ENCODE measurements at places on chromosomes 6 and 20. TPM values are rescaled to one million over a fixed set of nuclear protein-coding genes. Genes with fewer than 3 reads are reported as not detected.

DNA sequence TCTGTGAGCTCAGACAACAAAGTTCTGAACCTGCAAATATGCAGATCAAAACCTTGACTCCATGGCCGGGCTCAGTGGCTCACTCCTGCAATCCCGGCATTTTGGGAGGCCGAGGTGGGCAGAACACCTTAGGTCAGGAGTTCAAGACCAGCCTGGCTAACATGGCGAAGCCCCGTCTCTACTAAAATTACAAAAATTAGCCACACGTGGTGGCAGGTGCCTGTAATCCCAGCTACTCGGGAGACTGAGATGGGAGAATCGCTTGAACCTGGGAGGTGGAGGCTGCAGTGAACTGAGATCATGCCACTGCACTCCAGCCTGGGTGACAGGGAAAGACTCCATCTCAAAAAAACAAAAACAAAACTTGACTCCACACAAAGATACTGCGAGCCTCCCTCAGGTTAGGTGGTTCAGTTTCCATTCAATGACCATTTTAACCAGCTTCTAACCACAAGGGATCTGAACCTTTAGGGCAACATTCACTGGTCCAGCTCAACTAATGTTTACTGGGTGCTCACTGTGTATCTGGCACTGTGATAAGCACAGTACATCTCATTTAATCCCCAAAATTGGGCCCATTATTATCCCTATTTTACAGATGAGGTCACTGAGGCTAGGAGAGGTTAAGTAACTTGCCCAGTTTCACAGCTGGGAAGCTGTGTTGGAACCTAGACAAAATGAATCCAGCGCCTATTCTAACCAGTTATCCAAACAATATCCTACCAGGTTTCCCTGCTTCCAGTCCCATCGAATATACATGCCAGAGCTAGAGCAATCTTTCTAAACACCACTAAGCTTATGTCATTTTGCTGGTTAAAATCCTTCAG, 1.8 kb downstream of the SNRPB start:
- H3K27ac ChIP-seq = peak overlapping the region; percentile 94
- H3K4me1 ChIP-seq = peaks cover 23% of the 10 kb centered on the region
- peak overlapping the region; percentile 96 for H3K4me3 ChIP-seq

The OXT gene
- not detected for total RNA-seq

The RNF144B gene
- total RNA-seq = 5.8 TPM

DNA sequence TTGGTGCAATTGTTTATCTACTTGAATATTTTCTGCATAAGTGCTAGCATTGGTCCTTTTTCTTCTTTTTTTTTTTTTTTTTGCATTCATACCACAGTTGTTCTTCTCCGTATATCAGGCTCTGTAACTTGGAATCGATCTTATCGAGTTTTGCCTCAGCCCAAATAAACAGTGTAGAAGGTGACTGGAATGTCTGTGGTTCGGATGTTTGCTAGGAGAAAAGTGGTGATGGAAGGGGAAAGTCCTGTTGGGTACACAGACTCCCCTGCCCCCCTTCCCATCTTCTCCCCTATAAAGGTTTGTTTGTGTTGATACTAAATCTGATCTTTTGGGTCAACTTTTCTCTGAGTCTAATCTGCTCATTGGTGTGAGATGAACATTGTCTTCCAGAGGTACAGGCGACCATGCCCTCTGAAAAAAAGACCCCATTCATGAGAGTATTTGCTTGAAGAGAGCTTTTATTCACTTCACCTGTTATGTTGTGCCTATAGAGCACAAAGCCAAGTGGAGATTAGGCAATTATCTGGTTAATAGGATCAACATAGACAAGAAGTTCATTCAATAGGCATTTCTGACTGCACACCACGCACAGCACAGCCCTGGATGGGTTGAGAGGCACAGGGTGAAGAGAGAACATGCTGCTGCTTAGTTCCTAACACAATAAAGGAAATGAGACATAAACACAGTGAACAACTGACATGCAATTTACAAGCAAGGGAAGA, 620.0 kb downstream of the PKHD1 start:
- no peak overlapping the region for H3K27ac ChIP-seq
- no peak overlapping the region for H3K4me3 ChIP-seq
- no peaks in the 10 kb centered on the region for H3K36me3 ChIP-seq
- no peaks in the 10 kb centered on the region for H3K27me3 ChIP-seq

DNA sequence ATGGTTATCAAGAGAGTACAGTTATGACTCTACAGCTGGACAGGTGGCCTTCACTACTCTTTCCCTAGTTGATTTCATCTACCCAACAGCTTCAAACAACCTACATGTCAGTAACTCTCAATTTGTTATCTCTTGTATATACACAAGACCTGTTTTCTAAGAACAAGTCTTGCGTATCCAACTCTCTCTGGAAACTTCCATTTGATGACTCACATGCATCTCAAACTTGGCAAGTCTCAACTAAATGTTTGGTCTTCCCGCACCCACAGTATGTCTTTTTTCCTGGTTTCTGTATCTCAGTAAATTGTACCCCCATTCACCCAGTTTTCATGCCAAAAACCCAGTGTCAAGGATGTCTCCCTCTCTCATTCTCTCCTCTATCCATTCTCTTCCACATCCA, 97.7 kb downstream of the BTBD9 start:
- no peak overlapping the region for H3K27ac ChIP-seq
- no peak for DNase-seq
- H3K36me3 ChIP-seq = no peaks in the 10 kb centered on the region
- H3K4me3 ChIP-seq = no peak overlapping the region
- no peaks in the 10 kb centered on the region for H3K4me1 ChIP-seq

DNA sequence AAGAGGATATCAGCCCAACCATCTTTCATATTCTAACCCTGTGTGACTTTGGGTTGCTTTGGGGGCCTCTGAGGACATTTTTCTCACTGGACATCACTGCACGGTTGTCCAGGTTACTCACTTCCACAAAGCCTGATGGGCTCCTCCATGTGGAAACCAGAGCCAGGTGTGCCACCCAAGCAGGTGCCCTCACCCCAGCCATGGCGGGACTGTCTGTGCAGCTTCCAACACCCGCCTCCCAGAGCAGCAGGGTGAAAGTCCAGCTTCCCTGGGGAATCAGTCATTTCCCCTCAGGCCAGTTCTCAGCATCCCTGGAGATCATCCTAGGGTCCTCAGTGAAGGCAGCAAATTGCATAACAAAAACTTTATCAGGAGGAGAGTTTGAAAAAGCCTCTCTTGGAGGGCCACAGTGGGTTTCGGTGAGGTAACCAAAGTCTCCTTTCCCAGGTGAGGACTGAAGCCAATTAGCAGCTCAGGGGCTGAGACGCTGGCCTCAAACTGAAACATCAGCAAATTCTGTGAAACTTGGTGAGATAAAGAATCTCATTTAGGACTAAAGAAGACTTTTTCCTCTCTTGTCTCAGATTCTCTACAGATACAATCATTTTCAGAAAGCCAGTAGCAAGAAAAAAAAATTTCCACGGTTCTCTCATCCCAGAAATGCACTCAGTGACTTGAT, 289.6 kb upstream of the CDH4 start:
- no peaks in the 10 kb centered on the region for H3K4me1 ChIP-seq
- no peak for DNase-seq
- H3K36me3 ChIP-seq = no peaks in the 10 kb centered on the region
- H3K27me3 ChIP-seq = no peaks in the 10 kb centered on the region
- H3K27ac ChIP-seq = no peak overlapping the region
- H3K4me3 ChIP-seq = no peak overlapping the region

- H3K36me3 ChIP-seq = no peaks in the 10 kb centered on the region
- no peaks in the 10 kb centered on the region for H3K4me1 ChIP-seq
- no peak overlapping the region for H3K27ac ChIP-seq
- no peak for DNase-seq
Observed at GRCh38 chr6:92139601-92140000, 1279.8 kb downstream of the EPHA7 start.

- no peaks in the 10 kb centered on the region for H3K27me3 ChIP-seq
- DNase-seq = no peak
- H3K4me1 ChIP-seq = no peaks in the 10 kb centered on the region
Observed at GRCh38 chr6:167704396-167704901, 122.3 kb upstream of the AFDN start.

DNA sequence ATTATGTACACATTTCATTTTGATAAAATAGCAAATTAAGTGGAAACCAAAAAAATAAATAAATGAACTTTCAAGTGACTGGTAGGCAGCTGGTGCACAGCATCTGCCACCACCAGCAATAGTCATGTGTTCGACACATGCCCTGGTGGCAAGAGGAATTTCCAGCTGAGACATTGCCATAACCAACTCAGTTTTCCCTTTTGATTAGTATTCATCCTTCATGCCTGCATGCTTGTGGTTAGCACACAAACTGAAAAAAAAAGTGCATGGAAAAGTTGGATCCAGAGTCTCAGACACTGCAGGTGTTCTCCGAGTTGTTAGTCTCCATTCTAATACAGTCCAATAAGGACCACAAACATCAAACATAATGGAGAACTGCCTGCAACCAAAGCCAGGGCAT, 156.0 kb upstream of the SOX4 start:
- no peak for DNase-seq
- no peaks in the 10 kb centered on the region for H3K27me3 ChIP-seq
- H3K4me3 ChIP-seq = no peak overlapping the region
- H3K4me1 ChIP-seq = no peaks in the 10 kb centered on the region
- H3K27ac ChIP-seq = no peak overlapping the region

The BMP6 gene
- total RNA-seq = 0.72 TPM

The TDRD6 gene
- total RNA-seq = 0.59 TPM

The ENPP1 gene
- total RNA-seq = 16.3 TPM

GRCh38 chr6:22755605-22756004, 186.2 kb downstream of the HDGFL1 start:
- H3K27me3 ChIP-seq = no peaks in the 10 kb centered on the region
- no peaks in the 10 kb centered on the region for H3K4me1 ChIP-seq
- H3K27ac ChIP-seq = no peak overlapping the region
- H3K36me3 ChIP-seq = no peaks in the 10 kb centered on the region
- no peak overlapping the region for H3K4me3 ChIP-seq

The TAGAP gene
- total RNA-seq = not detected

GRCh38 chr20:20237093-20237959, 130.6 kb upstream of the INSM1 start:
- H3K4me3 ChIP-seq = no peak overlapping the region
- no peaks in the 10 kb centered on the region for H3K4me1 ChIP-seq
- H3K36me3 ChIP-seq = no peaks in the 10 kb centered on the region
- no peaks in the 10 kb centered on the region for H3K27me3 ChIP-seq
- no peak overlapping the region for H3K27ac ChIP-seq

The GRM1 gene
- total RNA-seq = under 0.01 TPM
